Nucleus accumbens (tissue), 56 donors: ENCODE measurements at places on chromosomes 12 and 14.

GRCh38 chr12:123050331-123050831 is 69.9 kb downstream of the ARL6IP4 start:
- no peak for DNase-seq

- no peak for DNase-seq
These were observed 377.5 kb downstream of the ALG10 start for GRCh38 chr12:34399631-34400410.

DNA sequence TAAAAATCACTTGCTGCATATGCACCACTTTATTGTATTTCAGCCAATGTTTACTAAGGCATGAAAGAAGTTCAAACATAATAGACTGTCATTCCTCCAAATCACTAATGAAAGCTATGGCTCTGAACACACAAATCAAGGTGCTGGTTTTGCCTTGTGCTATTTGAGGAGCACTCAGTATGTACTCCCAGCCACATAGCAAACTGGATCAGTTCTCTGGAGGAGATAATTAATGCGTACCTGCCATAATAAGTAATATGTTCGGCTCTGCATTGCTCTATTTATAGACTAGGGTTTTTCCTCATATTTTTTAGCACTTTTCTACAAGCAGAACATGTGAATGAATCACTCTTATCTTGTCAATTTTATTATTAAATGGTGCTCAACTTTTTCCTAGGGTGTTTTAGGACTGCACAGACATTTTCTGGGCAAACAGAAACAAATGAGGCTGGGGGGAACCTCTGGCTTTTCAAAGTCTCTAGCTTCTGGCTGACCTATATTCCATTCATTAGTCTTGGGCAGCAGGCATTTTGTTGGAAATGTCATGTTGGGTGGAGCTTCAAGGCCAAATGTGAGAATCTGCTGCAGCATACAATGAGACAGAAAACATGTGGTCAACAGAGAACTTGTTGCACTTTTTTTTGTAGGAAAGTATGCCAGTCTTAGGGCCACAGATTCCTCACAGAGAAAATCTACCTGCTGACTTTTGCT is 88.4 kb downstream of the GRIP1 start:
- no peak for DNase-seq

DNA sequence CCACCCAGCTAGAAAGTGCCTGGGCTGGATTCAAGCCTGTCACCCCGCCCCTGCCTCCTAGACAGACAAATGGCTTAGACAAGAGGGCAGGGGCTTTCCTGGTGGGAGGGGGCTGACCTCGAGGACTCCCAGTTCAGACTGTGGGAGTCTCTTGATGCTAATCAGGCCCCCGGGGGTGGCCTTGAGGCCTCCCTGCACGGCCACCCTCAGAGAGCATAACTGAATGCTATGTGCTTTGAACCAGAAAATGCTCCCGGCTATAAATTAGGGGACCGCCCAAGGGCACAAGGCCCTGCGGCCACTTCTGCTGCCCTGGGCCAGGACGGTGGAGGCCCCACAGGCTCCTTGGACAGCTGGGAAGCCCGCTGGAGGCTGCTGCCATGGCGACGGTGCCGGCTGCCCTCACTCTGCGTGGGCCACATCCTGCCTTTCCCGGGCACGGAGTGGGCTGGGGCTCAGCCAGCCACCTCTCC is 111.0 kb upstream of the NCOR2 start:
- no peak for DNase-seq

DNA sequence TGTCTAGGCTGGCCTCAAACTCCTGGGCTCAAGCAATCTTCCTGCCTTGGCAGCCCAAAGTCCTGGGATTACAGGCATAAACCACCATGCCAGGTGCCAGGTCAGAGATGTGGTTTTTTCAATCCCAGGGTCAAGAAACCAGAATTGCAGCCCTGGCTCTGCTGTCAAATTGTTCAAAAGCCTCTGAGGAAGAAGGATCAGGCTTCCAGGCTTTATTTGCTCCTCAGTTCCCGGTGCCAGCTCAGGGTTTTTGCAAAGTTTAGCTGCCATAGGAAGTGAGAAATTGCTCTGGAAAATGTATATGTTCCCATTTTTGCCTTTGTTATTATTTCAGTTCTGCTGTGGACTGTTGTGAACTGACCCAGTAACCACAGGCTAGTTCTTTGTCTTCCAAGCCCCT is 28.7 kb downstream of the WNT5B start:
- no peak for DNase-seq

- DNase-seq, result no peak
These were observed 33.8 kb downstream of the ARMH4 start for GRCh38 chr14:58118097-58118815.

- DNase-seq, result no peak
These were observed 116.3 kb downstream of the GLT1D1 start for GRCh38 chr12:128969480-128970055.

- peak; percentile 37 for DNase-seq
These were observed 723 bp downstream of the KIF21A start for GRCh38 chr12:39441963-39442830.

- no peak for DNase-seq
These were observed 10.4 kb downstream of the MAP4K5 start for GRCh38 chr14:50521912-50522341.

DNA sequence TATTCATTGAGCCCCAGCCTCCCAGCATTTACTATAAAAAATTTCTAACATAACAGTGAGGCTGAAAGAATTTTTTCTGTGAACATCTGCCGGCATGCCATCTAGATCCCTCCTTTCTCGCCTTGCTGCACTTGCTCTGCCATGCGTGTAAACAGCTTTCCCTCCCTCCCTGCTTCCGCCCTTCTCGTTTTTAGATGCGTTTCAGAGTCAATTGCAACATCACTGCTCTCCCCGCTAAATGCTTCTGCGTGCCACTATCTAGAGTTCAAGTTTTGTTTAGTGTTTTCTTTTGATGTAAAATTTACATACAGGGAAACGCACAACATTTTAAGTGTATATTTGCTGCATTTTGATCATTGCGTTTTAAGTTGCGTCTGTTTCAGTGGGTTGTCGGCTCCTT is 83.6 kb downstream of the CCDC92 start:
- DNase-seq, result no peak

- DNase-seq, result no peak
These were observed 322.5 kb downstream of the ZFP36L1 start for GRCh38 chr14:68470361-68470760.

DNA sequence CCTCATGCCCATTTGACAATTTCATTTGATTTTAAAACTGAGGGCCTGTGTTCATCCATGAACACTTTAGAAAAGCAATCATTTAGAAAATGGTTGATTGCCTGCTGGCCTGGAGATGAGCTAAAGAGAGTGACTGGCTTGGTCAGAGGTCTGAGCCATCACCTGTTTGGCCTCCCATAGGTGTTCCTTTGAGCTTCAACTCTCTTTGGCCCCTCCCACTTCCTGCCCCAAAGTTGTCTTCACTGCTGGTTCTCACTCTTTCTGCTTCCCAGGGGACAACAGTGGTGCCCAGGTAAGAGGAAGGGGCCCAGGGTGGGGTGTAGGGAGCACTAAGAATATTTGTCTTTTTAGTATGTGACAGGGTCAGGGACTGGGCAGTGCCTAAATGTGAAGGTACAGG is 4.9 kb upstream of the TCP11L2 start:
- DNase-seq, result no peak

DNA sequence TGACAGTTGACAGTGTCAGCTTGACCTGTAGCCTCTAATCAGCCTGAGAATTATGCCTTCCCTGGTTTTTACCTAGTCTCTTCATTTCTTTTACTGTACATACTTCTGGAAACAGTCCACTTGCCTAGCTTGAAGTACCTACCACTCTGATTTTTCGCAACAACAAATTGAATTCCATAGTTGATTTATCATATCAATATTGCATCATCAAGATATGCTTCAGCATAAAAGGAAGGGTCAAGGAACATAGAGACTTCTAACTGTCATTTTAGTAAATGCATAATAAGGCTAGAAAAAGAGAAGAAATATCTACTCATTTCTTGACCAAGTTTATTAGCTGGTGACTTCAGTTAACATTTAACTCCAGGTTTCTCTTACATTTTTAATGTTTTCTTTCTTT is 174.2 kb upstream of the FAR2 start:
- DNase-seq, result no peak

GRCh38 chr12:124993626-124994436 is at the start of gene BRI3BP:
Gene BRI3BP, plus strand, starts transcription at chr12:124993645. Its CDS starts 146 bp downstream, at chr12:124993791.
- peak; percentile 21 for DNase-seq

GRCh38 chr14:80906336-80906735 is 35.2 kb downstream of the CEP128 start:
- no peak for DNase-seq

DNA sequence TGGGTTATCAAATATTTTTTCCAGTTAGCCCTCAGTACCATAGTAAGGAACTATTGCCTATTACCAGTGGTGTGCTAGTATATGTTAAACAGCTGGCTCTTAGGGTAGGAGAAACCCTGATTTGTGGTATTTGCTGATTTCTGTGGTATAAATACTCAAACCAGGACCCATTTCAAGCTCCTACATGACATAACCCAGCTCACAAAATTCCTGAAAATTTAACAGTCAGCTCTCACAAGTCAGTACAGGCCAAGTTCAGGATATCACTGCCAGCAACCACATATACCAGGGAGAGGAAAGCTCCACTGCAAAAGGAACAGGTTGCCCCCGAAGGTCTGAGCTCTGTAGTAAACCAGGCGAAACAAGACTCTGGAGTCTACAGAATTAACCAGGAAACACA is 315.3 kb downstream of the NOVA1 start:
- DNase-seq, result no peak

DNA sequence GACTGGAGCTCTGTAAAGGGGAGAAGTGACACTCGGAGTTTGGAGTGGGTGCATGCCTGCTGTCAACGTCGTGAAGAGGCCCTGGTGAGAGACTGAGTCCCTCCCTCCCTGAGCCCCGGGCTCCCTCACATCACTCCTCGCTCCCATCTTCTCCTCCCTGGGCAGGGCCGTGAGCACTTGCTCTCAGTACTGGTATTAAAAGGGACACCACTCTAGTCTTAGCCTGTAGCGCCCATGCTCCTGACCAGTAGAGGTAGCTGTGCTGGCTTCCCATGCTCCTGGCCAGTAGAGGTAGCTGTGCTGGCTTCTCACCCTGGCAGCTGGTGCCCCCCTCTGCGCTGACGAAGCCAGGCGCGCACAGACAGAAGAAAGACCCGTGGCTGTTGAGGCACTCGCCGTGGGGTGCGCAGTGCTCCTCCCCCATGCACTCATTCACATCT is 14.7 kb downstream of the ISCA2 start:
- DNase-seq, result no peak

DNA sequence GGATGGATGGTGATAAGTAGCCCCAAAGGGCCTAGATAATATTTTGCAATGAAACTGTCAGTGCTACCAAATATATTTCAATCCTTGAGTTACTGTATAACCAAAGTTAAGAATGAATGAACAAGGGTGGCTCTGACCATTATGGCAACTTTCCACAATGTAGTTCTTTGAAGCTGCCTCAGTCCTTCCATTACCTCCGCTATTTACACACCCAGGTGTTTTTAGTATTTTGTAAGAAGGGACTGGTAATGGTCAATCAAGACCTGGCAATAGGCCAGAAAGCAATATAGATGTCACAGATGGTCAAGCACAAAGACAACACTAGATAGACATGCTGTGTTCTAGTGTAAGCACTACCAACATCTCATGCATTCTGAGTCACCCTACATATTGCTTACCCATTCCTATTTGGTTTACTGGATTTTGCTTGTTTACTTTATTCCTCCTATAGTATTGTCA is 16.3 kb downstream of the DUSP16 start:
- no peak for DNase-seq

- DNase-seq, result no peak
These were observed 26.8 kb downstream of the CCNK start for GRCh38 chr14:99507860-99508640.

GRCh38 chr12:109949089-109949488 is 47.1 kb downstream of the GIT2 start:
- DNase-seq, result no peak

DNA sequence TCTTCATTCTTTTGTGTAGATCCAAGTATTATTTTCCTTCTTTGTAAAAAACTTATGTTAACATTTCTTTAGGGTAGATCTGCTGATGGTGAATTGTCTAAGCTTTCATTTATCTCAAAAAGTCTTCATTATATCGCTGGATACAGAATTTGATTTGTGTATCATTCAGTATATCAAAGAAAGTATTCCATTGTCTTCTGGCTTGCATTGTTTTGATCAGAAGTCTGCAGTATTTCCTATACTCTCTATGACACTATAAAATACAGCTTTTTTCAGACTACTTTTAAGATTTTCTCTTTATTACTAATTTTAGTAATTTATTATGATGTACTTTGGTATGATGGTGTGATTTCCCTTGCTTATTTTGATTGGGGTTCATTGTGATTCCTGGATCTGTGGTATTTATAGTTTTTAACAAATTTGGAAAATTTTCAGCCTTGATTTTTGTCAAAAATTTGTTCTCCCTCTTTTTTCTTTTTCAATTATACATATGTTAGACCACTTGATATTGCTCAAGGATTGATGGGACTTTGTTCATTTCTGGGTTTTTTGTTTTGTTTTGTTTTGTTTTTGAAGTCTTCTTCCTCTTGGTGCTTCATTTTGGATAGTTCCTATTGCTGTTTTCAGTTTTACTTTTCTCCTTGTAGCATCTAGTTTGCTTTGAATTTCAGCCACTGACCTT is 176.5 kb downstream of the ZFP36L1 start:
- no peak for DNase-seq

- no peak for DNase-seq
These were observed 77.7 kb downstream of the KCNK10 start for GRCh38 chr14:88245321-88245720.

GRCh38 chr12:62192903-62193250 is 67.3 kb upstream of the USP15 start:
- DNase-seq, result no peak

GRCh38 chr14:89902881-89903280 is 51.6 kb downstream of the EFCAB11 start:
- no peak for DNase-seq

- DNase-seq, result no peak
These were observed 88.9 kb downstream of the MSRB3 start for GRCh38 chr12:65367396-65367795.

DNA sequence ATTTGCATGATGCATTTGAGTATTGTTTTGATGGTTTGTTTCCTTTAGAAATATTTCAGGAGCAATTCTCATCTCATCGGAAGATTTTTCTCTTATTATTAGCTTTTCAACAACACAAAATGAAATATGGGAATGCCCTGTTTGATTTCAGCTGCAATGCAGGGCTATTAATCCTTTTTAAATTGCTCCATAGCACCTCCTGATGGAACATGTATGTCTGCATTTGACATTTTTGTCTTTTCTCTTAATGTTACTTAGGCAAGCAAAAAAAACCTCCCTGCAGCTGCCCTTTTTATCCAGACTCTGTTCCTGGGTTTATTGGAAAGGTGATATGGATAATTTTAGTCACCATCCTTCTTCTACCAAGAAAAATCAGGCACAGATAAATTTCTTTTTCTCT is 895.8 kb downstream of the RPS29 start:
- DNase-seq, result no peak

DNA sequence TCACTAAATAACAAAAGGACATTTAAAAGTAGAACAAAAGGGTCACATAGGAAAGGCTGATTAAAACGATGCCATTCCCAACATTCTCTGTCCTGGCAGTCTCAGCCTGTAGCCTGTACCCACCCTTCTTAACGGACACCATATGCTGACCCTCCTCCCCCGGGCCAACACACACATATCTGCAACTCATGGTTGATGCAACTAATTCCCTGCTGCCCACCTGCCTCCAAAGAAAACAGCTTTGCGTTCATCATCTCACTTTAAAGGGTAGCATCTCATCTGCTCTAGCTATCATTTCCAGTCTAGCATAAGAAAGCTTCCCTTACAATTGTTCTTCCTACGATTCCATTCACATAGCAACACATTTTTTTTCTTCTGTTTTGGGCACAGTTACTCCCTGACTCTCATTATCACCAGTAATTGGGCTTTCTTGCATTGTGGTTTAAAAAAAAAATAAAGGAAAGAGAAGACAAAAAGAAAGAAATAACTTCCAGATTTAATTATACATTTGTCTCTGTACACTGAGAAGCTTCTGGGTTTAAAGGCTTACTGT is 92.9 kb downstream of the KCNC2 start:
- DNase-seq, result no peak
